ENCODE measurements at places on chromosomes 3 and 15.

GRCh38 chr15:43383070-43383469, 12.2 kb downstream of the TUBGCP4 start:
- no peak for DNase-seq

DNA sequence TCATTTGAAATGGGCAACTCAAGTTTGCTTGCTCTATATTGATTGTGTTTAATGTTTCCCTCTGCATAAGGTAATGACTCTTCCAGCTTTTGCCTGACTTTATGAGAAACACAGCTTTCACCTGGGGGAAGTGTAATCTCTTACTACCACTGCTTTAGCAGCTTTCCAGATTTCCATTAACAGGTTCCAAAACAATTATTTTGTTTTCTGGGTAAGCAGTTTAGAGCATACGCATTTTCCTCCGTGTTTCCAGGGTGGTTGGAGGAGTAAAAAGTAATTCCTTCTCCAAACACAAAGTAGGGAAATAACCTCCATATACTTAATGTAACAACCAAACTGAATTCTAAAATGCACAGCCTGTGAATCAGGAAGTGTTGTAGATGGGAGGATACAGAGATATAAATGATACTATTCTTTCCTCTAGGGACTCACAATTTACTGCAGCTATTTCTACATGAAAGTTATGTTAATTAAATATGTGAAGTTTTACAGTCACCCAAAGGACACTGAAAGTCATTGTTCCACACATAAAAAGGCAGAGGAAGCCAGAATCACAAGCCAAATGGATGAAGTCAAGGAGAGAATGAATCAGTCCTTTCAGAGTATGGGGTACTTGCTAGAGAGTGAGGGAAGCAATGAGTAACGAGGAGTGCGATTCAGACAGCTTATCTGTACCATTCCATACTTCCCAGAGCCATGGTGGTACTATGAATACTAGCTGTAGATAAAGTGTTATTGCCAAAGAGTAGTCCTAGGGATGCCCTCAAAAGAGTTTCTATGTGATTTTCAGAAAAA, 16.6 kb downstream of the ST3GAL6 start:
- DNase-seq = no peak

DNA sequence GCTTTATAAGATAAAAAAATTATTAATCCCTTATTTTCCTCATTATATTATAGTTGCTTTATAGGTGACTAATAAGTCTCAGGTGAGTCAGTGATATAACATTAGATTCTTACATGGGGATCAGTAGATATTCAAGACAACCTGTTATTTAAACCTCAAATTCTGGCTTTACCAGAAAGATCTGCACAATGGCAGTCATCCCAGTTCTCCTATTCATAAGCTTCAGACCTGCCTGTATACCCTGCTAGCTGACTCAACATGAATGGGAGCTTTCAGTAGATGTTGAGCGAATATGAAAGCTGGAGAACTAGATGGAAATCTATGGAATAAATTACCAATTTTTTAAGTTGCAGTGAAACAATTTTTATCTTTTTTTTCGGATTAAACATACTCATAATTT, 20.5 kb upstream of the CCDC54 start:
- DNase-seq = no peak

- no peak for DNase-seq
Measured at GRCh38 chr3:132087356-132087755, 52.5 kb upstream of the CPNE4 start.
